Lower lobe of right lung (tissue), 2 donors: ENCODE measurements at places on chromosomes 4 and X. TPM values are rescaled to one million over a fixed set of nuclear protein-coding genes. Genes with fewer than 3 reads are reported as not detected.

The MAGEA8 gene
- total RNA-seq, result not detected

The MAGEB1 gene
- total RNA-seq, result not detected

DNA sequence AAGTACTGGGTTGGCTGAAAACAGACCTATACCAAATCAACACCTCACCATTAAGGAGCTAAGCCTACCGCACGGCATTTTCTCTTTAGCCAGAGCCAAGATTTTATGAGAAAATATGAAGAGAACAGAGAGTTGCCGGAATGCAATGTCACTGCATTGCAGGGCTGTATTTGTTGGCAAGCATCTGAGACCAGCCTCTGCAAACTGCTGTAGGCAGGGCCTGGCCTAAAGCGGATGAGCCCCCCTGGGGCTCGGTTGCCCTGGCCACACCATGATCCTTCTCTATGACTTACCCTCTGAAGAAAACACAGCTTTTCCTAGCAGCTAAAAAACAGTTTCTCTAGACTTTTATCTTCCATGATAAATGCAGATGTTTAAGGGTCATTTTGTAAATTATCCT is 120.5 kb upstream of the SORBS2 start:
- H3K4me1 ChIP-seq, result no peaks in the 10 kb centered on the region
- H3K27ac ChIP-seq, result no peak overlapping the region
- no peaks in the 10 kb centered on the region for H3K36me3 ChIP-seq
- no peak overlapping the region for H3K4me3 ChIP-seq

DNA sequence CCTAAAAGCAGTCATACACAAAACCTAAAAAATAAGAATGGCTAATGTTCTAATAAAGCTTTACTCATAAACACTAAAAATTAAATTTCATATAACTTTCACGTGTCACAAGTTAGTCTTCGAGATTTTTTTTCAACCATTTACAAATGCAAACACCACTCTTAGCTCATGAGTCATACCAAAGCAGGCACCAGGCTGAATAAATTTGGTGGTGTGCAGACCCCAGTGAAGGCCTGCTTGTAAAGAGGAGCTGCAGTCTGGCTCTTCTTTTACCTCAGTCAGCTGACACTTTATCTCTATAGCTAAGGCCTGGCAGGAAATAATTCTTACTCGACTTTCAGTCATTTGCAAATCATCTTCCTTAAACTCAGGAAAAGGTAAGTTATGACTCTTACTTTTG is 37.4 kb downstream of the CLOCK start:
- H3K4me1 ChIP-seq, result no peaks in the 10 kb centered on the region
- H3K27ac ChIP-seq, result no peak overlapping the region
- no peak overlapping the region for H3K4me3 ChIP-seq
- no peak for DNase-seq

DNA sequence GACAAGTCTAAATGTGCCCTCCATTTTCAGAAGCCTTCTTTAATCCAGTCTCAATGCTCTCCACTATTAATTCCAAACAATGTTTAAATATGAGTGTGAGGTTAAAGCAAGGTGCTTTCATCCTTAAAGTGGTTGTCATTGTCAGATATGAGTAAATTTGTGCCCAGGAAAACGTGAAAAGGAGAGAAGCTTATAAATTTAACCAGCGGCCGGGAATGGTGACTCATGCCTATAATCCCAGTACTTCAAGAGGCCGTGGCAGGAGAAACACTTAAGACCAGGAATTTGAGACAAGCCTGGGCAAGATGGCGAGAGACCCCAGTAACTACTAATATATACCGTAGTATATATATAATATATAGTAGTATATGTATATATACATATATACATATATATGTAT is 270.0 kb downstream of the ARHGAP24 start:
- H3K36me3 ChIP-seq, result no peaks in the 10 kb centered on the region
- no peak for DNase-seq
- H3K27me3 ChIP-seq, result no peaks in the 10 kb centered on the region

GRCh38 chr4:150049682-150050081 is 28.6 kb upstream of the DCLK2 start:
- no peaks in the 10 kb centered on the region for H3K36me3 ChIP-seq
- H3K4me1 ChIP-seq, result no peaks in the 10 kb centered on the region
- no peaks in the 10 kb centered on the region for H3K27me3 ChIP-seq
- DNase-seq, result no peak
- H3K4me3 ChIP-seq, result no peak overlapping the region

GRCh38 chr4:6986072-6986780 is 56.9 kb upstream of the TADA2B start:
- H3K4me3 ChIP-seq, result peak overlapping the region; percentile 91
- H3K27ac ChIP-seq, result peak overlapping the region; percentile 86
- H3K36me3 ChIP-seq, result peaks cover 4% of the 10 kb centered on the region
- peaks cover 64% of the 10 kb centered on the region for H3K4me1 ChIP-seq
- H3K27me3 ChIP-seq, result no peaks in the 10 kb centered on the region
